ENCODE measurements at places on chromosomes 5 and 9.

- no peak for DNase-seq
Measured at GRCh38 chr5:113169720-113170119, 193.1 kb downstream of the DCP2 start.

- no peak for DNase-seq
Measured at GRCh38 chr9:89750117-89750791, 145.4 kb downstream of the GADD45G start.

DNA sequence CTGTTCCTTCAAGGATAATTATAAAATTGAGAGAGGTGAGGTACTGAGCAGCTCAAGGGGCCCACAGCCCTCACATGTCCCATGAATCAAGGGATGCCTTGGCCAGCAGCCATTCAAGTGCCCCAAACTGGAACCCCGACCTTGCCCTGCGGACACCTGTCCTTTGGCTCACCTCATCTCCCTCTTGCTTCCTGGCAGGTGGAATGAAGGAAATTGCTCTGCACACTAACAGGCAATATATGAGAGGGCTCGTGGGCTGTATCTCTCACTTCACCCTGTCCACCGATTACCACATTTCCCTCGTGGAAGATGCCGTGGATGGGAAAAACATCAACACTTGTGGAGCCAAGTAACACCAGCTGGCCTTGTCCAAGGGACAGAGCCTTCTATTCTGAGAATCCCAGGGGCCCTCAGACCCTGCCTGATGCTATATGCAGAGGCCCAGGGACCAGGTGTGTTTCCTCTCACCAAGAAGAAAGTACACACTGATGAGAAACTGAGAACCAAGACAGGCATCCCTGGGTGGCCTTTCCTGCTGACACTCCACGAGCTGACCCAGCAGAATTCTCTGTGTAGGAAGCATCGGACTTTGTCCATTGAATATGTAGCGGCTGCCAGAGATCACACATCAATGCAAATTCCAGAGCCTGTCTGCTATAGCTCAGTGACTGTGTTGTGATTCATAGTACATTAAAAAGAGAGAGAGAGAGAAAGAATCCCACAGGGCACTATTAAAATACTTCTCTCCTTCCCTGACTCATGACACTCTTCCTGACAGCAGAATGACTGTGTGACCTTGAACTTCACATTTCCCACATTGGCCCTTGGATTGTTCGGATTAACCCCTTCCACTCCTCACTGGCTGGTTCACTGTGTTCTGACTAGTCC is 92.6 kb downstream of the LIFR start:
- no peak for DNase-seq

DNA sequence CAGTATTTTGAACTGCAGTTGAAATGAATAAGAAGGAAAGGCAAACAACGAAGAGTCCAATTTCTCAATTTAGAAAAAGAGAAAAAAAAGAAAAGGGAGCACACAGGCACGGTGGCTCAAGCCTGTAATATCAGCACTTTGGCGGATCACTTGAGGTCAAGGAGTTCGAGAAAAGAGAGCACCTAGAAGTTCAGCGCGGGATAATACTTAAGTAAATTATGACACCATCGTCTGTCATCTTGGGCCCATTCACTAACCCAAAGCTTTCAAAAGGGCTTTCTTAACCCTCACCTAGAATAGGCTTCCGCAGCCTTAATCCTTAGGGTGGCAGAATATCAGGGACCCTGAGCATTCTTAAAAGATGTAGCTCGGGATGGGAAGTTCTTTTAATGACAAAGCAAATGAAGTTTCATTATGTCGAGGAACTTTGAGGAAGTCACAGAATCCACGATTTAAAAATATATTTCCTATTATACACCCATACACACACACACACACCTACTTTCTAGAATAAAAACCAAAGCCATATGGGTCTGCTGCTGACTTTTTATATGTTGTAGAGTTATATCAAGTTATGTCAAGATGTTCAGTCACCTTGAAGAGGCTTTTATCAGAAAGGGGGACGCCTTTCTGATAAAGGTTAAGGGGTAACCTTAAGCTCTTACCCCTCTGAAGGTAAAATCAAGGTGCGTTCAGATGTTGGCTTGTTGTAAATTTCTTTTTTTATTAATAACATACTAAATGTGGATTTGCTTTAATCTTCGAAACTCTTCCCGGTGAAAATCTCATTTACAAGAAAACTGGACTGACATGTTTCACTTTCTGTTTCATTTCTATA is 602 bp upstream of the CD274 start:
- DNase-seq, result no peak

GRCh38 chr5:84265130-84265529 is 119.5 kb downstream of the EDIL3 start:
- DNase-seq, result no peak

- DNase-seq, result no peak
Measured at GRCh38 chr5:50325237-50325832, 115.8 kb downstream of the EMB start.

- DNase-seq, result peak; percentile 33
Measured at GRCh38 chr9:137411645-137412380, 11.1 kb downstream of the EXD3 start.
